NCI-H1436 (cell line): ENCODE measurements at places on chromosomes 3 and 15.

DNA sequence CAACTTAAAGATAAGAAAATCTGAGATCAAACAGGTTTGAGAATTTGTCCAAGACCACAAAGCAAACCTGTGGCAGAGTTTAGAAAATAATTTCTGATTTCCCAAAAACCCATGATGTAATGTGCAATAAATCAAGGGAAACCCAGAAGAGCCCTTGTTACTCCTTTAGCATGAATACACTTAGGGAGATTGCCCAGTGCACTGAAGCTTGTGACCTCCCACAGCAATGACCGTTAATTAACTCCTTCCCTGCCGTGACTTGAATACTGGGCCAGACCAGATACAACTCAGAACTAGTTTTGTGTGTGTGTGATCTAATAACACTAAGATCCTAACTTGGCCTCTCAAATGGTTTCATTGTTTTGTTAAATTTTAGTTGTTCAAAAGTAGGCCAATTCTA, 2.5 kb downstream of the PRKAR2A start:
- no peak for DNase-seq

GRCh38 chr3:22938739-22939138, 264.4 kb upstream of the UBE2E2 start:
- no peak for DNase-seq

DNA sequence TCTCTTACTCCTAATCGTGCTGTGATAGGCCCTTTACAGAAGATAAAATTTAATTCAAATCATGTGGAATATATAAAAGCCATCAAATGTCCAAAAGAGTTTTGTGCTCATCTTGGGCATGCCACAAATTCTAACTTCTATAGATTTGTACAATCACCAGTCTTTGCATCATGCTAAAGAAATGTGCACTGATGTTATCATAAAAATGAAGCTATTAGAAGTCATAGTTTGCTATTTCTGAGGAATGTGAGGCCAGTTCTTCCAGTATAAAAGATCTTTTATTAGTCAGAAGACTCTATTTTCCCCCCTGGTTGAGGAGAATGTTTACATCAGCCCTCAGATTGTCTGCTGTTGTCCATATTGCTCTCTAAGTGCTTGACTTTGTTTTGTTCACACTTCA, 2.1 kb upstream of the ANXA2 start:
- DNase-seq = no peak

DNA sequence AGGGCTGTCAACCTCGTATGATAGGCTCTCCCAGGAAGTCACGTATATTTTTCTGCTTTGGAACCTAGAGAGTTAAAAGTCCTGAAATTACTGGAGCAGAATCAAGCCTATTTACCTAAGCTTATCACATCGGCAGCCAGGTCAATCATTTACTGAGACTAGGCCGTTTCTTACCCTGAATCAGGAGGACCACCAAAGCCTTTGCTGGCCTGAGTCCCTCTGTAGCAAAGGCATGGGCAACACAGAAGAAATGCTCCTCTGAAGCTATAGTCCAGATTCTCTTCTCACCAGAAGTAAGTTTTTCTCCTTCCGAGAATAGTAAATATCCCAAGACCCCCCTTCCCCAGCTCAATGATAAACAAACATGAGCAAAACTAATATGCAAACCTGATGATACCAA, 125.9 kb upstream of the PHLDB2 start:
- no peak for DNase-seq

DNA sequence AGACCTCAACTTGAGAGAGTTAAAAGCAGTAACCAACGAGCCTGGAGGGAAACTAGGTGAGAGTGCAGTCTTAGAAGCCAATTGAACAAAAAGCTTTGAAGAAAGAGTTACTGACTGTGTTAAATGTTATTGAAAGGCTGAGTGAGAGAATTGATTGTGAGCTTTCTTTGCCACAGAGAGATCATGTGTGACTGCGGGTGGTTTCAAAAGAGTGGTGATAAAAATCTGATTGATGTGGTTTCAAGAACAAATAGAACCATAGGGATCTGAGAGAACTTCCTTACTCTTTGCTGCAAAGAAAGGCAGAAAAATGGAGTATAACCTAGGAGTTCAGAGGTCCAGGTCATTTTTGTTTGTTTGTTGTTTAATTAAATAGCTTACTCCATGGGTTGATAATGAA, 759.9 kb upstream of the ALCAM start:
- DNase-seq = no peak
